GM20000 (cell line): ENCODE measurements at places on chromosomes 12 and 14.

DNA sequence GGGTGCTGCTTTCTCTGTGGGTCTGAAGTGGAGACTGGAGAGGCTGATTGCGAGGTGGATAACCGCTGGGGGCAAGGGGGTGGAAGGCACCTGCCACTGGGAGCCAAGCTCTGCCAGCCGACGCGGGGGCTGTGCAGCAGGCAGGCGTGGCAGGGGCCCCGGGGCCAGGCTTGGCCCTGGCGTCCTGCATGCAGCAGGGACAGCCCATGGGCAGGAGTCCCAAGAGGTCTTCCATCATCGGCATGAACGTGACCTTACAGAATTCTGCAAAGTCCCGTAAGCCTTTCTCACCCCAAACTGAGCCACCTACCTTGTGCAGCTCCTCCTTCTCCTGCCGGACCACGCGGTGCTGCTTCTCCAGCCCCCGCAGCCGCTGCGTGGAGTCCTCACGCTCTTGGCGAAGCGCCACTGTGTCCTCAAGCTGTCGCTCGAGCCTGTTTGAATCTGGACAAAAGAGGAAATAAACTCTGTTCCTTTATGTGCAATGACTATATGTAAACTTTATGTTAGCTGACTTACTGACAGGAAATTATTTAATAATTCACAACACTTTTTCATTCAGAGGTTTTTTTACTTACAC, 51.3 kb downstream of the AMN start:
- DNase-seq: no peak

- no peak for DNase-seq
These were observed 2.8 kb upstream of the SHMT2 start for GRCh38 chr12:57226588-57227314.

GRCh38 chr12:7403466-7403865, 40.5 kb downstream of the CD163L1 start:
- DNase-seq: no peak

DNA sequence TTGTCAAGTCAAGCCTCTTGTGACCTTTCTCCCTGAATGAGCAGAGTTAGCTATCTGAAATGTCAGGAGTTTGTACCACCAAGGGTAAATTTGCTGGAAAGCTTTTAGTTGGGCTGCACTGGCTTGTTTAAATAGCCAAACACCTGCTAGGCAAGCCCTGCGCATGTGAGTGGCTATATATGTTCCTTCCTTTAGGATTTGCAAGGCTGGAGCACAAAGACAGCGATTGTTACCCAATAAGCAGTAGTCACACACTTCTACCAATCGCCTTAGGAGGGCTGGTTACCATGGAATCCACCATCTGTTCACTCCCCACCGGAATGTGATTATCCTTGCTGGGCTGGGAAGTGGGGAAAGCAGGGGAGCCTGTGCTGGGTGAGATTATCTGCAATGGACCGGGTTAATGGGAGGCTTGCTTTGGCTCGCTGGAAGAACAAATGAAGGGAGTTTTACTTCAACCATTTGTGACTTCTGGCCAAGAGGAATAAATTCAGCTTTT, 102.5 kb downstream of the FGD4 start:
- DNase-seq: no peak

DNA sequence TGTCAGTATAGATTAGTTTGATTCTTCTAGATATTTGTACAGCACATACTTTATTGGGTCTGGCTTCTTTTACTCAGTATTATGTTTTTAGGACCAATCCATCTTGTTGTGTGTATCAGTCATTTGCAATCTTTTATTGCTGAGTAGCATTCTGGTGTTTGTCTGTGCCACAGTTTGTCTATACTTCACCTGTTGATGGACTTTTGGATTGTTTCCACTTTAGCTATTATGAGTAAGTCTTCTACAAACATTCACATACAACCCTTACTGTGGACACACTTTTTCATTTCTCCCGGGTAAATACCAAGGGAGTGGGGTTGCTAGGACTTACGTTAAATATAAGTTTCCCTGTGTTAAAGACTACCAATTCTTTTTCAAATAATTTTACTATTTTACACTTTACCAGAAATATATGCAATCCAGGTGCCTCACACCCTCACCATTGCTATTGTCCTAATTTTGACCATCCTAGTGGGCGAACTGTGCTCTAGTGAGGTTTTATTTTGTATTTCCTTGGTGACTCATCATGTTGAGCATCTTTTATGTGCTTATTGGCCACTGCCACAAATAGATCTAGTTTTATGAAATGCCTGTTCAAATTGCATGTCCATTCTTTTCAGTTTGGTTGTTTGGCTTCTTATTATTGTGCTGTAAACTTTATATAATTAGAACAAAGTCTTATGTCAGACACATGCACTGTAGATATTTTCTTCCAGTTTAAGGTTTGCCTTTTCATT, 304.7 kb upstream of the TMTC1 start:
- no peak for DNase-seq

DNA sequence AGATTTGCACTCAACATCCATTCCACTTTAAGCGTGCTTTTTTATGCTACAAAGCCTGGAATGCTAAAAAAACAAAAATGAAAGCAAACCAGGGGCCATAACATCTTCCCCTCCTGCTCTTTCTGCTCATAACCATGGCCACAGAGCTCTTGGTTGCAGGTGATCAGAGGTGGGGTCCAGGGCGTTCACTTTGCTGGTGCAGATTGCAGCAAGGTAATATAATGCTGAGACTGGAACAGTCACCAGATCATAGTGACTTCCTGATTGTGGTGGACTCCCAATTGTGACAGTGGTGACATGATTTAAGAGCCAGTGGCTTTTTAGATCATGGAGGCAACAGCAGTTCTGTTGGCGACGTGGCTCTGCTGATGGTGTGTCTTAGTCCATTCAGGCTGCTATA, 115.0 kb upstream of the CPM start:
- DNase-seq: no peak

DNA sequence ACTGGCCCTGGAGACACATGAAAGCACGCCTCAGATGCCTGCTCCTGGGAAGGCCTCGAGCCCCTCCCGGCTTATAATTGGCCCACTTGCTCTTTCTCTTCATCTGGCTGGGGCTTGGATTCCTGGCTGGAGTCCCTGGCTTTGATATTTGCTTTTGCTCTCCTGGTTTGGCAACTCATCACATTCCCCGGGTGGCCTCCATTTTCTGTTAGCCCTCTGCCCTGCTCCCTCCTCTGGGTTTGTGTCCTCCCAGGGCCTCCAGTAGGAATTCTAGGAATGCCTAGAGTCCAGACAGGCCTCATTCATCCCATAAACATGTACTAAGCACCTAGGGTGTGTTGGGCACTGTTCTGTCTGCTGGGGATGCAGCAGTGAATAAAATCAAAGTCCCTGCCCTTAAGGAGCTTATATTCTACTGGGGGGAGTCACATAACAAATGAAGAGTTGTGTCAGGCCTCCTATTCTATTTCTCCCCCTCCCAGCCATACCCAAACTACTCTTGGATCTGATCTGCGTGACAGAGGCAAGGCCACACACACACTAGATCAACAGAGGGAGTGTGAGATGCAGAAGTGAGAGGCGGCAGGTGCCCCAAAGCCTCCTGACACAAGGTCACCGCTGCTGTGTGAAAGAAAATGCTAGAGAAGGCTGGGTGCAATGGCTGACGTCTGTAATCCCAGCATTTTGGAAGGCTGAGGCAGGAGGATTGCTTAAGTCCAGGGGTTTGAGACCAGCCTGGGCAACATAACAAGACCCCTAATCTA, 21.3 kb upstream of the TSPAN9 start:
- DNase-seq: no peak

DNA sequence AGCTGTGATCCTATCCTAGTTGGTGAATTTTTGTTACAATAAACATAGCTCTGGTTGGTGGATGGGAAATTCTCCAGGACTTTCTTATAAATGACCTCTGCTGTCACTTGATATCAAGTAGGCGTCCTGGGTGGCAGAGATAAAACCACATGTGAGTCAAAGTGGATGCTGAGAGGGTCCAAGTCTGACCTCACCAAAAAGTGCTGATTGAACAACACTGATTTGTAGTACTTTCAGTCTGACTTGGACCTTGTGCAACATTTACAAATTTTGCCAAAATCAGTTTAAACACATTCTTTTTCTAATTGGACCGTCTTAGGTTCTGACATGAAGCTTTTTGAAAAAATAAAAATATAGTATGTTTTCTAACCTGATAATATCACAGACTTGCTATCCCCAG, 585.6 kb downstream of the GALC start:
- DNase-seq: no peak

DNA sequence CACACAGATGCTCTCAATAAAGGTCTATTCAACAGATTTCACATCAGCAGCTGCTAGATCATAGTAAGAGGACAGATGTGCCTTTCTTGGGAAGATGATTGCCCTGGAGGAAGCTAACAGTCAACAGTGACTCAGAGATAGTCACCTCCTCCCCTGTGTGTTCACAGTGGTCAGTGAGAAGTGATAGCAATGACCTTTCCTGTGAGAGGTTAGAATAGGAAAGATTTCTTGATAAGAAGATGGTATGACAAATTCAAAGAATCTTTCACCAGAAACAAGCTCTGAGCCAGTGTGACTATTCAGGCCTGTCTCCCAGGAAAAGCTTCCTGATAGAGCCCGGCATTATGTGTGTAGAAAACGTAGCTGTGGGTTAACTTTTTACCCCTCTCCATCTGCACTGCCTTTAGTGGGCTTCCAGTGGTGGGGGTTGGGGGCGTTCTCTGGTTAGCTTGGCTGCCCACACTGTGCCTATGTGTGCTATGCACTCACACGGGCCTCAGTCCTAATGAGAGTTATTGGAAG, 66.4 kb upstream of the ARHGAP5 start:
- DNase-seq: no peak

DNA sequence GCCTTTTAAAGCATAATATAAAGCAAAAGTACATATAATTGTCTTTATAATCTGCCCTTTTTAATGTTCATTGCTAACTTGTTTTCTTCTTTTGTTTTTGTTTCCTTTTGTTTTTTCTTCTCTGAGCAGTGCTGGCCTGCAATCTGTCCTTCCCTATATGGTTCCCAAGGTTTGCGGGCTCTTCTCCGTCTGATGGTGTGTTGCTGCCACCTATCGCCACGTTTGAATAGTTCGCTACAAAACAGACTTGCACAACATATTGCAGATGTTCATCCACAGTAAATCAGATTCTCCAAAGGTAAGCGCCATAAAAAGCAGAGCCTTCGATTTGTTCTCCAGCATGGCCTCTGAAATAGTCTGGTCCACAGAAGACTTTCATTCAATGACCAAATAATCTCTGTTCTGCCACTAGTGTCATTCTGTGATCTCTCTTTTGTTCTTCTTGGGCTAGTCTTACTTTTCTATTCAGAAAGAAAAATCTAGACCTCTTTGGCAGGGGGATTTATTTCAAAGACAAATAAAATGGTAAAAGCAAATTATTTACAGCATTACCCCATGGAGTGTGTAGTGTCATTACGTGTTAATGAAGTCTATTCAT, 33.5 kb downstream of the C12orf50 start:
- peak; percentile 40 for DNase-seq

DNA sequence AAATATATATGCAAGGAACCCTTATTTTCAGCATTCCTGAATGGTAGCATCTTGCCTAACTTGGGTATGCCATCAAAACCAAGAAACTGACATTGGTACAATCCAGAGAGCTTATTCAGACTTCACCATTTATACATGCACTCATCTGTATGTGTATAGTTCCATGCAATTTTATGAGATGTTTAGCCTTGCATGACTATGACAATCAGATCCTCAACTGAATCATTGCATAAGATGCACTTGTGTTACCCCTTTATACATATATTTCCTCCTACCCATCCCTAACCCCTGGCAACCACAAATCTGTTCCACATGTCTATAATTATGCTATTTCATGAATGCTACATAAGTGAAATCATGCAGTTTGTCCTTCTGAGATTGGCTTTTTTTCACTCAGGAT, 37.0 kb upstream of the PPFIBP1 start:
- DNase-seq: no peak

DNA sequence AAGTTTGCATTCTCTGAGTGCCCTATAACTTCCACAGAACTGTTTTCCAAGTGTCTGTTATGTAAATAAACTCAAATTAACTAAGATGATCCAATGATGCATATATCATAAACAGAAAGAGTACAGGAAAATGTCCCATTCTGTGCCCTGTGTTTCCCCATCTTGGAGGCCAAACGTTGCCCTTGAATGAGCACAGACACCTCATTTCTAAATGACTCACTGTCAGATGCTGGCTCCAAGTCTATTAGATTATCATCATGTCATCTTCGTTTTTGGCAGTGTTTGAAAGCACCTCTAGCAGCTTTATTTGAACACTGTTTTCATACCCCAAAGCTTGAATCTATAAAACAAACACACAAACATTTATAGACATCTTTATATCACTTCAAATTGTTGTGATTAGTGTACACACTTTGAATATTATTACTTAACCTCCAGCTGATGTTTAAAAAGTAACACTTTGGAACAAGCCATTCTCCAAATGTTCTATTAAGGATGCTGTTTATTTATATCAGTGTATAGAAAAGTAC, 424.2 kb downstream of the NOVA1 start:
- no peak for DNase-seq

DNA sequence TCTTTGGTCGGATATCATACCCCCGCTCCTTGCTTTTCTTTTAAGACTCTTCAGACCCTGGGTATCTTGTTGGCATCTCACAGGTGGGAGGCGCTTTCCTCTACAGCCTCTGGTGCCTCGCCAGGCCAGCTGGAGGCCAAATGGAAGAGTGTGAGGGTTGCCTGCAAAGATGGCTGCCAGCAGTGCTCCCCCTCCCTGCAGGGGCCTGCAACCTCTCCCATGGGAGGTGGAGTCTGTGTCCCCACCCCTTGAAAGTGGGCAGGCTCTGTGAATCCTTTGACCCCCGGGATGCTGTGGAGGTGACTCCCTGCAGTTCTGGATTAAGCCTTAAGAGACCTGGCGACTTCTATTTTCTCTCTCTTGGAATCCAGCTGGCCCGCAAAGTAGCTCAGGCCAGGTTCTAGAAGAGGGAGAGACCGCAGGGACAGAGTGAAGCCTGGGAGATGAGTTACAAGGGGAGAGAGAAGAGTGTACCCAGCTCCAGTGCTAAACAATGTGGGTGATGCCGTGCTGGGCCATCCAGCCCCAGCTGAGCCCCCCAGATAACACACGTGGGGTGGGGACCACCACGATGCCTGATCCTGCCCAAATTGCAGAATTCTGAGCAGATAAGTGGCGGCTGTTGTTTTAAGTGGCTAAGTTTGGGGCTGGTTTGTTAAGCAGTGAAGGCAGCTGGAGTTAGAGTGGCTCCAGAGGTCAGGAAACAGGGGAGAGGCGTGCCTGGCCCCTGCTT, 37.9 kb upstream of the NCOR2 start:
- DNase-seq: no peak

DNA sequence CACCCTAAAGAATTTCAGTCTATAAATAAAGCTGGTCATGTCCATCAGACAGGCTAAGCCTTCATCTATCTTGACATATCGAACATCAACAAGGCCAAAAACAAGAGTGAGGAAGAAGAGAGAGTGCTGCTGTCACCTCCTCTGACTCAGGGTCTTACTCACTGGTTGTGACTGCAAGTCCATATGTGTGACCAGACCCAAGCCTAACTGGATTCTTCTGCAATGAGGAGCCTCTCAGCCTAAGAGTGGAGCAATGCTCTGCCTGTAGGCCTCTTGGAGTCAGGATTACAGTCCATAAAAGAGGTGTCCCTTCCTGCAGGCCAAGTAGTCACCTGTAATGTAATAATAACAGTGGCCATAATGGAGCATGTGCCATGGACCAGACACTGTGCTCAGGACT, 121.2 kb upstream of the SLC35F4 start:
- DNase-seq: no peak
